ELF-1 (cell line): ENCODE measurements at places on chromosomes 3 and 15.

DNA sequence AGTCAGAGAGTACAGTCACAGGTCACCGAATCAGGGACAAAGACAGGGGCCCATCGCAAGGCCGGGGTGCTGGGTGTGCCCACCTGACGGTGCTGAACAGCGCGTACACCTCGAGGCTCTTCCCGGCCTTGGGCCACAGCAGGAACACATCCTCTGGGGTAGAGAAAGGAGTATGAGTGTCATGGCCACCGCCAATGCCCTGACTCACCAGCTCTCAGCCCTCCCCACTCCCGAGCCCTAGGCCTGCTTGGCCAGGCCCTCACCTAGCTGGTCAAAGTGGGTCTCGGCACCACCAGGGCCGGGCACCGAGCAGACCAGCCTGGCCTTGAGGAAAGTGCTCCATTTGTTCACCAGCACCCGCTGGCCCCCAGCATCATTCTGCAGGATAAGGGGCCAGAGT lies 4.2 kb downstream of the SEMA3G start:
- no peak for DNase-seq

GRCh38 chr15:29805708-29806104 lies 16.6 kb downstream of the TJP1 start:
- DNase-seq = no peak

- DNase-seq = no peak
These were observed 31.2 kb downstream of the BCHE start for GRCh38 chr3:165805946-165806561.

DNA sequence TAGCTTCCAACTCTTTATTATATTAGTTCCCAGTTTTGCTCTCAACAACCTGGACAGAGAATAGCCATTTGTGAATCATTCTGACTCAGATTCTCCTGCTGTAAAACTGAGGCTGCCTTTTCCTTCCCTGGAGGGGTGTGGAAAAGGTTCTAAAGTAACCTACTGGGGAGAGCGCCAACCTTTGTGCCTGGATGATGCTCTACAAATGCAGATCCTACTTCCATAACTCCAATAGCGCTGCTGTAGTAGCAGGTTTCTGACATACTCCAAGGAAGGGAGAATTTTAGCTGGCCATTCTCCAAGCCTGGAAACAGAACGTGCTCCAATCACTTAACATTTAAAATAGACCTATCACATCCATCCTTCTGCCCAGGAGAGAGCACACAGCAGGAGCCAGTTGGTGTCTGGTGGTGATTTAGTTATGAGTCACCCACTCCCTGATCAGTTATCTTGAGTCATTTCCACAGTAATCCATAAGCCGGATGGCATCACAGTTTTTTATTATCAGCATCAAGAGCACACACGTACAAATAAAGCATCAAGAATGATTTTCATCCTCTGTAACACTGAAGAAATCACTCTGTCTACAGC lies 38.3 kb downstream of the MYH15 start:
- peak; percentile 45 for DNase-seq

- DNase-seq = no peak
These were observed 42.6 kb downstream of the PXK start for GRCh38 chr3:58375254-58375653.

DNA sequence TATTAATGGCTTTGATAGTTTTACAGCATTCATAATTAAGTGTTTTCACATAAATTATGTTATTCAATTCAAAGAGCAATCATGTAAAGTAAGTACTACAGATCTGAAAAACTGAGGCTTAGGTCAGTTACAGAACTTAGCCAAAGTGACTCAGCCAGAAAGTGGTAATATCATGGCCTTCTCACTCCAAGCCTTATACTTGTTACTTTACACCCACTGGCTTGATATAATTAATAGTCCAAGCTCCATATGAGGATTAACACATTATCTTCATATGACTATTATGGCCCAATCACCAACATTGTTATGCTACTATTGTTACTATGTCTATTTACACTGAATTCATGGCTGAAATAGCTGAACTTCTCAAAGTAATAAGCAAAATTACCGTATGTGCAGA lies 50.7 kb downstream of the TIGIT start:
- no peak for DNase-seq

DNA sequence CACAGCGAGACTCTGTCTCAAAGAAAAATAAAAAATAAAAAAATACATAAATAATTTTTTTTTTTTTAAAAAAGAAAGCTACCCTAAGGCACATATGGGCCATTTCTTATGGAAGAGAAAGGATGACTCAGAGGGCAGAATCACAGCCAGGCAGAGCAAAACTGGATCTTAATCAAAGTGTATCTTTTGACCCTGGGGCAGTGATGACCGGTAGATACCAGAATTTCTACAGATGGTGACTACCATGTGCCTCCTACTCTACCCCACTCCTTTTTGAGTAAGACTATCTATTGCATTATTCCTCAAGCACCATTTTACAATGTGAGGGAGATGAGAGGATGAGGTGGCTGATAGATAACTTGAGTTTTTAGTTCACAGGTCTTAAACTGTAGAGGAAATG lies 26.0 kb downstream of the TARS3 start:
- DNase-seq = no peak

- no peak for DNase-seq
These were observed 315.4 kb downstream of the DIPK2A start for GRCh38 chr3:144287001-144287400.

DNA sequence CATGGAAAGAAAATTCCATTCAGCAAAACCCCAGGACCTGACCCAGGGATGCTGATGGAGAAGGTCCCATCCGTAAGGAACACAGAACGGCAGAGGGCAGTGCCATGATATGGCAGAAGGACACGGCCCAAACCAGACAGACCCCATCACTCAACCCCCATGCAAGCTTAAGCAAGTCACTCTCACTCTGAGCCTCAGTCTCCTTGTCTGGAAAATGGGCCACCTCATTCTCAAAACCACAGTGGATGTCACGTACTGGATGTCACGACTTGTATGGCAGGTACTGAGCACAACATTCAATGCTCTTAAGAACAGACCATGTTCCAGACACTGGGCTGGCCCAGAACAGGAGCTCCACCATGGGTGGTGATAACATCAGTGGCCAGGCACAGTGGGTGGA lies 90.4 kb downstream of the NUP210 start:
- no peak for DNase-seq

DNA sequence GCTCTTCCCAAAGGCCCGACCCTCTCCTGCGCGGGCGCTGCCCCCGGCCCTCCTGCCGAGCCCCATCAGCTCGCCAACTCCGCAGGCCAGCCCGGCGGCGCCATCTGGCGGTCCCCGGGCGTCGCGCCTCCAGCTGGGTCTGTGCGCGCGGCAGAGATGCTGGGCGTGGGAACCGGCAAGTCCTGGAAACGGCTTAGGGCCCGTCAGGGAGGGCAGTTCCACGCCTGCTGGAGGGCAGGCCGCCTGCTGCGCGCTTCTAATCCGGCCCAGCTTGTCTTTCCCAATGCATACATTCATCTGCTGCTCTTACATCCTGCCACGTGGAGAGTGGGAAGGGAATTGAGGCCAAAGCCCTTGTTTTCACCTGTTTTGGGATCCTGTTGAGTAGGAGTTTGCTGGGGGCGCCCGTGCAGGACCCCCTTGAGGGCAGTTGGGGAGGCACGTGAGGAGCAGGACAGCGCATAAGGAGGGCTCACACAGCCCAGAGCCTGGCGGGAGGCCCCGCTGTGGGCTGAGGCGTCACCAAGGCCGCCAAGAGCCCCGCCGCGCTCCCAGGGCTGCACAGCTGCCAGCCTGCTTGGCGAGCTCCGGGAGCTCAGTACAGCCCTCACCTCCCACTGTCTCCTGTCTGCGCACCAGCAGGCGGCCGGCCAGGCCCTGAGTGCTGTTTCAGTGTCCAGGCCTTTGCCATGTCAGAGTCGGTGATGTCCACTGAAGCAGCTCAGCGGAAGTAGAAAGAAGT lies 165.6 kb downstream of the NSMCE3 start:
- peak; percentile 94 for DNase-seq

DNA sequence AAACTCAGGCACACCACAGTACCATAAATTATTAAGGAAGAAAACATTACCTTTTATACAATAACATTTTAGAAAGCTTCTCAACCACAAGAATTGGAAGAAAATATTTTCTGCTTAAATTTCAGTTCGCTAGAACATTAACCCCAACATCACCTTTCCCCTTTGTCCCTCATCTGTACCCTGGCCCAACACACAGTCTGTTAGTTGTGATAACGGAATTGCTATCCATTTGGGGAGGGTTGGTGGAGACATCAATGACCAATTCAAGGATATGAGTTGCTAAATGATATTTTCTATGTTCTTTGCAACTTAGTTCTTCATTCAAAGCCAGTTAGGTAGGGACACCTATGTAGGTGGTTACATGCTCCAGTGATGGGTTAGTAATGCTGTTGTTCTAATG lies 5.8 kb downstream of the EID1 start:
- DNase-seq = no peak

- no peak for DNase-seq
These were observed 51.2 kb downstream of the CFAP20DC start for GRCh38 chr3:58998476-58999117.

GRCh38 chr3:134535186-134535970 lies 49.5 kb downstream of the CEP63 start:
- DNase-seq = no peak

- DNase-seq = no peak
These were observed 26.0 kb downstream of the DCBLD2 start for GRCh38 chr3:98875535-98875934.

DNA sequence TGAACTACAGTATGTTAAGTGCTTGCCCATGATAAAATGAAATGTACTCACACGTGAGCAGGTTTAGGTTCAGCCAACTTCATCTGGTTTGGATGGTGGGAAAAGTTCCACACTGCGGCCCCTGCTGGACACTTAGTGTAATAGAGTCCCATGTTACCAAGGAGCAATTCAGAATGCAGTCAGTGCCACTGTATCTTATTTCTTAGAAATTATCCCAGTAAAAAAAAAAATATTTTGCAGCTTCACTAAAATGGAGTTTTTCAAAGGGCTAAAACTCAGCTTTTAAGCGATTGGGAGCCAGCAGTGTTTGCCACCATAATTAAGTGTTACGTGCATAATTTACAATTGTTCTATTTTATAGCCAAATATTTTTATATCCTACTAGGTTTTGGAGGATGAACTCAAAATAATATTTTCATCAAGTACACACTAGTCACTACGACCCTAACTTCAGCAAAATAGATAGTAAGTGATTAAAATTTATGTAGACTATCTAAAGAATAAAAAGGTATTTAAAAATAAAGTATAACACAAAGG lies 371.7 kb upstream of the GBE1 start:
- DNase-seq = peak; percentile 26

- DNase-seq = no peak
These were observed 19.2 kb upstream of the FRMD4B start for GRCh38 chr3:69405067-69405466.

GRCh38 chr3:105746231-105746996 lies 122.4 kb downstream of the CBLB start:
- DNase-seq = no peak

- no peak for DNase-seq
These were observed 73.4 kb downstream of the SLC6A11 start for GRCh38 chr3:10889206-10889960.

GRCh38 chr15:29078541-29078940 lies 191.1 kb downstream of the NSMCE3 start:
- no peak for DNase-seq

- DNase-seq = no peak
These were observed 976 bp upstream of the ALDH1L1 start for GRCh38 chr3:126181398-126181725.

- DNase-seq = no peak
These were observed 17.2 kb downstream of the TSEN2 start for GRCh38 chr3:12501360-12502020.

GRCh38 chr3:168820810-168821415 lies 725.2 kb upstream of the GOLIM4 start:
- DNase-seq = no peak

DNA sequence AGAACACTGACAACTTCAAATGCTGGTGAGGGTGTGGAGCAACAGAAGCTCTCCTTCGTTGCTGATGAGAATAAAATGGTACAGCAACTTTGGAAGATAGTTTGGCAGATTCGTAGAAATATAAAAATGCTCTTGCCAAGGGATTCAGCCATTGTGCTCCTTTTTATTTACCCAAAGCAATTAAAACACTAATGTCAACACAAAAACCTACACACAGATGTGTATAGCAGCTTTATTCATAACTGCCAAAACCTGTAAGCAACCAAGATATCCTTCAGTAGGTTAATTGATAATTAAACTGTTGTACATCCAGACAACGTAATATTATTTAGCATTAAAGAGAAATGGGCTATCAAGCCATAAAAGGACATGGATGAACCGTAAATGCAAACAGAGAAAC lies 37.8 kb upstream of the LSAMP start:
- no peak for DNase-seq
